ENCODE measurements at places on chromosomes 3 and 15.

GRCh38 chr3:117671722-117672318 is 962.2 kb downstream of the TUSC7 start:
- no peak overlapping the region for H3K27ac ChIP-seq
- no peak for ATAC-seq
- H3K36me3 ChIP-seq: no peaks in the 10 kb centered on the region
- H3K4me3 ChIP-seq: no peak overlapping the region
- H3K4me1 ChIP-seq: no peaks in the 10 kb centered on the region

DNA sequence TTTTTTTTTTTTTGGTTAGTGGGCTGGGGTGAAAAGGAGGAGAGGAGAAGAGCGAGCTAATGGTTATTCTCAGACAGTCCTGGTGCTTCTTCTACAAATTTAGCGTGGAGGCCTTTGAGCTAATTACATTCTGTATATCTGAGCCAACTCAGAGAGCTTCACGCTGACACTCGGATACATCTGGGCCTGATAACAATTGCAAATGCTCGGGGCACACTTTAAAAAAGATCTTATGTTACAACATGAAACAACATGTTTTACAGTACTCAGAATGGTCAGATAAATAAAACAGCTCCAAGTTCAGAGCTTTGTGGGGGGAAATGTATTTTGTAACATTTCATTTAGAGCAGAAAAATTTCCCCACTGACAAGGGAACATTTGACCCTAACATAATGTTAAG is 966.9 kb upstream of the NR2F2 start:
- ATAC-seq: no peak
- H3K27me3 ChIP-seq: no peaks in the 10 kb centered on the region
- no peaks in the 10 kb centered on the region for H3K4me1 ChIP-seq
- no peak overlapping the region for H3K27ac ChIP-seq
- no peak overlapping the region for H3K4me3 ChIP-seq

GRCh38 chr3:78978037-78978436 is 789.8 kb downstream of the ROBO1 start:
- H3K4me3 ChIP-seq: no peak overlapping the region
- H3K27me3 ChIP-seq: no peaks in the 10 kb centered on the region
- no peaks in the 10 kb centered on the region for H3K4me1 ChIP-seq
- no peak overlapping the region for H3K27ac ChIP-seq

GRCh38 chr3:160097478-160097877 is 108.8 kb downstream of the IL12A start:
- no peaks in the 10 kb centered on the region for H3K36me3 ChIP-seq
- no peak for ATAC-seq
- H3K4me3 ChIP-seq: no peak overlapping the region
- no peak overlapping the region for H3K27ac ChIP-seq

- H3K4me3 ChIP-seq: no peak overlapping the region
- H3K4me1 ChIP-seq: no peaks in the 10 kb centered on the region
- H3K36me3 ChIP-seq: no peaks in the 10 kb centered on the region
- ATAC-seq: no peak
- no peaks in the 10 kb centered on the region for H3K27me3 ChIP-seq
These were observed 770.4 kb upstream of the SEMA6D start for GRCh38 chr15:46946953-46947352.

DNA sequence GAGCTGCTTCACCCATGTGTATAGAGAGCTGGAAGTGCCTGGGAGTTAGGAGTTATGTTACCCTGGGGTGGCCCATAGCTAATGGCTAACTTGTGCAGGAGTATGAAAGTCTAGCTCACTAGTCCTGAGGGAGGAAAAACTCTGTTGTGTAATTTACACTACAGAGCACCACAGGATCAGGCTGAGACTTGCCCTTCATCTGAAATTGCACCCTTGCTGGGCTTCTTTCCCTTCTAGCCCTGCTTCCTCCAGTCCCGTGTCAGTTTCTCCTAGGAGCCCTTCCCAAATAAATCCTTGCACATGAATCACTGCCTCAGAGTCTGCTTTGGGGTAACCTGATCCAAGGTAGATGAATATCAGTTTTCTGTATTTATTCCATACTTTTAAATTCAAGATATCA is 40.0 kb downstream of the CTXND1 start:
- H3K4me1 ChIP-seq: peaks cover 9% of the 10 kb centered on the region
- H3K36me3 ChIP-seq: no peaks in the 10 kb centered on the region
- peaks cover 42% of the 10 kb centered on the region for H3K27me3 ChIP-seq

GRCh38 chr15:71440489-71441110 is 325.3 kb downstream of the THSD4 start:
- H3K27ac ChIP-seq: no peak overlapping the region
- H3K4me3 ChIP-seq: no peak overlapping the region
- H3K4me1 ChIP-seq: no peaks in the 10 kb centered on the region
- peaks cover 18% of the 10 kb centered on the region for H3K27me3 ChIP-seq
- ATAC-seq: no peak

DNA sequence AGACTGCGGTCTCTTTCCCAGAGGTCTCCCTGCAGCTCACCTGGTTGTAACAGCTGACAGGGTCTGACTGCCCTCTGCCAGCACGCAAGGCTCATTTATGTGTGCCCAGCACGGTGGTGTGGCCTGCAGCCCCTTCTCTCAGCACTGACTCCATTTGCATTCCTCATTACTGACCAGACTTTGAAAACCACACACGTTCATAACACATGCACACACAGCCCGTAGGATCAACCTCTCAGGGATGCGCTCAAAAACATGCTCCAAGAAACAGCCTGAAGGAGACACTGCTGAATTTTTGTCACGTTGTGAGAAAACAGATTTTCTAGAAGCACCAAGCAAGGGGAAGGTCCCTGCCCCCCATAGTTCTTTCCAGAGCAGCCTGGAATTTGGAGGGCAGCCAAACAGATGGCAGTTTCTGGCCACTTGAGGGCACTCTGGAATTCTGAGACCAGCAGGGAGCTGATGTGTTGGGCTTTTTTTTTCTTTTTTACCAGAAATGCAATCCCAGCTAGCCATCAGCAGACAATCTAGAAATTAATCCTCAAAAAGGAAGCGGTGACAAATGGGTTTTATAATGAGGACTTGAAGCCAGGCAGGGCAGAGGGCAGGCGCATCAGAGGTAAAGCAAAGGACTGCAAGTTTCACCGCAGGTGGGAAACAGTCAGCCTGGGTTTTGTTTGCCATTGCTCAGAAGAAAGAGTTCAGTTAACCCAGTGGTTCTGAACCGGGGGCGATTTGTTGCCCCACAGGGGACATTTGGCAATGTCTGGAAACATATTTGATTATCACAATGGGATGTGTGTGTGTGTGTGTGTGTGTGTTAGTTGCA is 170.5 kb upstream of the PROK2 start:
- peaks cover 15% of the 10 kb centered on the region for H3K27me3 ChIP-seq
- ATAC-seq: peak; percentile 54
- H3K27ac ChIP-seq: no peak overlapping the region
- no peak overlapping the region for H3K4me3 ChIP-seq
- peaks cover 8% of the 10 kb centered on the region for H3K4me1 ChIP-seq

- ATAC-seq: no peak
- no peaks in the 10 kb centered on the region for H3K27me3 ChIP-seq
- no peak overlapping the region for H3K4me3 ChIP-seq
- no peaks in the 10 kb centered on the region for H3K4me1 ChIP-seq
These were observed 537.8 kb downstream of the OTOL1 start for GRCh38 chr3:162034368-162034767.
